Activated T-cell treated with anti-CD3 and anti-CD28 coated beads, Interleukin-2, amount 50 U/mL, for 72 hours (primary cell): ENCODE measurements at places on chromosomes 6 and 20.

DNA sequence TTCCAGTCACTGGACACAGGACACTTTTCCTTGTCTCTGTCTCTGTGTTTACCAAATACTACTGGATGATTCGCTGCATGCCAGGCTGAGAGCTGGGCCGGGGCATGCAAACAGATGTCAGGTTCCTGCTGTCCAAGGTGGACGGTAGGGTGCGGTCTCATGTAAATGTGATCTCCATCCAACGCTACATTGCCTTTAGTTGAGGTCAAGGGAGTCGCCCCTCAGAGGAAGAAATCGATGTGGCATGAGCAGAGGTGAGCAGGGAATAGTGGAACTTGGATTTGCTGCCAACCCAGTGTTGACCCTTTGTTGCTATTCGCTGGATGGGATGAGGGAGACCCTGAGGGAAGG is 9.8 kb upstream of the TOX2 start:
- no peak for DNase-seq

DNA sequence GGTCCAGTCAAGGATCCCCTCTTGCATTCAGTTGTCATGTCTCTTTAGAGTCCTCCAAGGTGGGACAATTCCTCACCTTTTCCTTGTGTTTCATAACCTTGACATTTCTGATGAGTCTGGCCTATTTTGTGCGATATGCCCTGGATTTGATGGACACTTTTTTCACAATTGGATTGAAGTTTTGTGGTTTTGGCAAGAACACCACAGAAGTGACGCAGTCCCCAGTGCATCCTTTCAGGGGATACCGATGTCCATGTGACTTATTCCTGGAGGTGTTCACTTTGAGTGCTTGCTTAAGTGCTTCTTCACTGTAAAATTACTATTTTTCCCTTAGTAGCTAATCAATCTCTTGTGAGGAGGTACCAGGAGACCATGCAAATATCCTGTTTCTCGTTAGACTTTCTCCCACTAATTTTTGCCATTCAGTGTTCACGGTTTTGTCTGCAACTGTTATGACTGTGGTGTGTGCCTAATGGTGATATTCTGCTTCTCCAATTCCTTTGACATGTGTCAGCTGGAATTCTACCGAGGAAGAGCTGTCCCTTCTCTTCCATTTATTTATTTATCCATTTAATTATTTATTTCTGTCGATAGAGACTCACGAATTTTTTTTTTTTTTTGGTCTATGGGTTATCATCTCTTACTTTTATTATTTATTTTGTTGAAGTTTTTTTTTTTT is 30.8 kb downstream of the BPIFB4 start:
- DNase-seq, result no peak

DNA sequence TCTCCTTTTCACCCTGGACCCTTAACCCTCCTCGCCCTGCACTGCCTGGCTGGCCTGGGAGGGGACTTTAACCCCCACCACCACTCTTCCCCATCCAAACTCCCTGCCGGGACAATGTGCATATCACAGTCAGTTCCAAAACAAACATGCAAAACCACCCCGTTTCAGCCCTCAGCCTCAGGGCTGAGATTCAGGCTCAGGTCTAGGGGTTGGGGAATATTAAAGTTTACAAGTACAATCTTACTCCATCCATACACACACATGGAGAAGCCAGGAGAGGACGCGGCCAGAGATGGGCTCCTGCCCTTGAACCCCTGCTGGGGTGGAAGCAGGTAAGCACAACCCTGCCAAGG is 534 bp downstream of the KIAA1755 start:
- no peak for DNase-seq

GRCh38 chr20:3734111-3734843 is 1.8 kb downstream of the HSPA12B start:
- DNase-seq, result no peak

GRCh38 chr6:25777856-25778649 is 23.5 kb downstream of the SLC17A4 start:
- DNase-seq, result no peak
